ENCODE measurements at places on chromosomes 4 and X. TPM values are rescaled to one million over a fixed set of nuclear protein-coding genes. Genes with fewer than 3 reads are reported as not detected.

DNA sequence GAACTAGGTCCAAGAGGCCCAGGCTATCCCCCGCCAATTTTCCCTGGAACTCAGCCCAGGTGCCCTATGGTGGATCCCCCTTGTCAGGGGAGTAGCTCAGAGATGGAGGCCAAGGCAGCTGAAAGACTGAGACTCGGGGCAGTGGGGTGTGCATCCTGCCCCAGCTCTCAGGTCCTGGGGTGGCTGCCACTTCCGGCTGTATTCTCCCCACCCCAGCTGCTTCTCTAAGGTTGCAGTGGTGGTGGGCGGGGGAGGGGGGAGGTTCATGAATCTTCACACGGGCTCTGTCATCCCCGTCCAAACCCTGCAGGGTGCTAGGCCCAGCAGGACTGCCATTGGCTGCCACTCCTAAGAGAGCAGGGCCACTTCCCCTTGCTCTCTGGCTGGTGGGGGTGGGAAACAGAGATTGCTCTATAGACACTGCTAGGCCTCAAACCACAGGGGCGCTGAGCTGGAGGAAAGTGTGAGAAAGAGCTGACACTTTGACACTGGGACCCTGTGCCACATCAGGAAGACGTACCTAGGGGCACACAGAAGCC lies 1.5 kb downstream of the SASH3 start:
- H3K36me3 ChIP-seq, result peaks cover 17% of the 10 kb centered on the region
- peak overlapping the region; percentile 64 for H3K27ac ChIP-seq
- no peaks in the 10 kb centered on the region for H3K27me3 ChIP-seq
- peaks cover 69% of the 10 kb centered on the region for H3K4me1 ChIP-seq
- peak overlapping the region; percentile 84 for H3K4me3 ChIP-seq

DNA sequence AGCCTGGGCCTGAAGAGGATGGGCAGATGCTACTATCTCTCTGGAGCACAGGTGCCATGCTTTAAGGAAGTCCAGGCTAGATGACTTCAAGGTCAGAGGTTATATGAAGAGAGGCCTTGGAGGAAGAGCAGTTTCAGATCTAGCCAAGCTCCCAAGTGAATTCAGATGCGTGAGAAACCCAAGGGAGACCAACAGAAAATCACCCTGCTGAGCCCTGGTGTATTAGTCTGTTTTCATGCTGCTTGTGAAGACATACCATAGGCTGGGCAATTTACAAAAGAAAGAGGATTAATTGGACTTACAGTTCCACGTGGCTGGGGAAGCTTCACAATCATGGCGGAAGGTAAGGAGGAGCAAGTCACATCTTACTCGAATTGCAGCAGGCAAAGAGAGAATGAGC lies 47.8 kb upstream of the LGI2 start:
- no peaks in the 10 kb centered on the region for H3K4me1 ChIP-seq
- H3K36me3 ChIP-seq, result no peaks in the 10 kb centered on the region
- no peak overlapping the region for H3K27ac ChIP-seq
- no peak for DNase-seq
- H3K4me3 ChIP-seq, result no peak overlapping the region

The VSIG4 gene
- polyA plus RNA-seq, result 2.5 TPM

The PCDH11X gene
- polyA plus RNA-seq, result not detected

The LRCH2 gene
- not detected for polyA plus RNA-seq
